CD4-positive, alpha-beta T cell treated with Interleukin-6 at 100 ng/mL for 8 hours (primary cell): ENCODE measurements at places on chromosomes 16 and 17.

DNA sequence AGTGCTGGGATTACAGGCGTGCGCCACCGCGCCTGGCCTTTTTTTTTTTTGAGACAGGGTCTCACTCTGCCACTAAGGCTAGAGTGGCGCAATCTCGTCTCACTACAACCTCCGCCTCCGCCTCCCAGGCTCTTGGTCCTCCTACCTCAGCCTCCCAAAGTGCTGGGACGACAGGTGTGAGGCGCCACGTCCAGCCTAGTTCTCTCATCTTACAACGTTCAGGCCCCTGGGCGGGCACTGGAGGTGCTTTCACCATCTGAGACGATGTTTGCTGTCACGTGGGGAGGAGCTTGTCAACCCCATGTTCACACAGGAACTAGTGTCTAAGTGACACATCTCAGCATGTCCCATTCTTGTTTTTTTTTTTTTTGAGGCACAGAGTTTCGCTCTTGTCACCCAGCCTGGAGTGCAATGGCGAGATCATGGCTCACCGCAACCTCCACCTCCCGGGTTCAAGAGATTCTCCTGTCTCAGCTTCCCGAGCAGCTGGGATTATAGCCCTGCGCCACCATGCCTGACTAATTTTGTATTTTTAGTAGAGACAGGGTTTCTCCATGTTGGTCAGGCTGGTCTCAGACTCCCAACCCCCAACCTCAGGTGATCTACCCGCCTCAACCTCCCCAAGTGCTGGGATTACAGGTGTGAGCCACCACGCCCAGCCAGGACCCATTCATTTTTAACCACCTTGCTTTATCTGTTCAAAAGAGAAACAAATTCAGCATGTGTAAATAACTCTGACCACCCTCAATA, 5.2 kb upstream of the FANCA start:
- no peak for DNase-seq

- DNase-seq: no peak
Measured at GRCh38 chr17:9755083-9755482, 36.3 kb downstream of the DHRS7C start.

DNA sequence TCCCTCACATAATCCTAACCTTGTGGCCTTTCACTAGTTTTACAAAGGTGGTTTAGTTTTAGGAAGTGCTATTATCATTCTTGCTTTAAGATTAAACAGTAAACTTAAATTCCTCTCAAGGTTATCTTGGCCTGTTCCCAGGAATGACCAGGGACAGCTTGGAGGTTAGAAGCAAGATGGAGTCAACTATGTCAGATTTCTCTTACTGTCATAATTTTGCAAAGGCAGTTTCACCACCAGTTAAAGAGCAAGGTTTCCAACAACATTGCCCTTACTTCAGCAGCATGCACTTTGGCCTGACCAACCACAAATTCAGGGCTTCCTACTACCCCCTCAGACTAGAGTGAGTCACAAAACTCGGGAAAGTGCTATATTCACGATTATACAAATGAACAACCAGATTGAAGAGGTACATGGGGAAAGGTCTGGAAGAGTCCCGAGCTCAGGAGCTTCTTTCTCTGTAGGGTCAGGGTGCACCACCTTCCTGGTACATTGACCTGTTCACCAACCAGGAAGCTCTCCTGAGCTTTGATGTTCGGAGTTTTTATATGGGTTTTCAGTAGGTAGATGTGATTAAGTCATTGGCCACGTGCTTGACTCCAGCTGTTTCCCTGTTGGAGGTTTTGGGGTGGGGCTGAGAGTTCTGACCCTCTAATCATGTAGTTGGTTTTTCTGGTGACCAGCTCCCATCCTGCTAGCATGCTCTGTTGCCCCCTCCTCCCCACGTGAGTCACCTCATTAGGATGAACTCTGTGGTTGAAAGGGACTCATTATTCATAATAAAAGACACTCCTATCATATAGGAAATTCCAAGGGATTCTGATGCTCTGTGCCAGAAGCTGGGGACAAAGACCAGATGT, 19.4 kb downstream of the RHOT1 start:
- no peak for DNase-seq

DNA sequence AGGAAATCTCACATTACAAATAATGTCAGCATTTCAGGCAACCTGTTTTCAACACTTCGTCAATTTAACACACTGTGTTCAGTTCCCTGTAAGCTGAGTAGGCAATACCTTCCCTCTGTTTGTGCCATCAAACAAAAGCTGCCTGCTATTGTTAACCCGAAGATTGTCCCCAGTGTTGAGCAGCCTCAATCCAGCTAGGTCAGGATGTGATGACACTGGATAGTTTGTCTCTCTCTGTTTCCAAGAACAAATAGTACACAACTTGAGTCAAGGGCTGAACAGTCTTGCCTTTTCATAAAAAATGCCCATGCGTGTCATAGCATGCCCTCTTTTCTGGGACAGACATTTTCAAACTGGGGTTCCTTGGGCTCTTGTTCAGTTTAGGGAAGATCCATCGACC, 36.4 kb downstream of the HSD17B2 start:
- no peak for DNase-seq

- no peak for DNase-seq
Measured at GRCh38 chr17:82944990-82945389, 105.2 kb upstream of the ZNF750 start.

DNA sequence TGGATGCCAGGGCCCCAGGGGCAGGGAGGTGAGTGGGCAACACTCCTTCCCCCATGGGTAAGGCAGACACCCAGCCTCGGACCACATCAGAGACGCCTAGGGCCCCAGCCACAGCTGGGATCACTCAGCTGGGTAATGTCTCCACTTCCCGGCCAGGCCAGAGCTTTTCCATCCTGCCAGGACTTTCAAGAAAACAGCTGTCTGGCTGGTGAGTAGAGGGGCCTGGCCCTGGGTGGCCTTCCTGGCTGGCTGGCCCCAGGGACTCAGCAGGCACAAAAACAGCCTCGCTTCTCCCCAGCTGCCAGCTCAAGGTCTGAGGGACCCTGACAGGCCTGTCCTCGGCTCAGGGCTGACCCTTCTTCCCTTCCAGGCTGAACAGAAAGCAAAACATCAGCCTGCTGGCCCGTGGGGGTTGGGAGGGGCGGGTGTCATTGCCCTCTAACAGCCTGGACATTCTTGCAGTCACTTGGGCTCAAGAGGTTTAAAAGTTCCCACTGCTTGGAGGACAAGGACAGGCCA, 45.3 kb upstream of the JPH3 start:
- no peak for DNase-seq

- no peak for DNase-seq
Measured at GRCh38 chr17:50594128-50594823, 33.8 kb downstream of the CACNA1G start.

DNA sequence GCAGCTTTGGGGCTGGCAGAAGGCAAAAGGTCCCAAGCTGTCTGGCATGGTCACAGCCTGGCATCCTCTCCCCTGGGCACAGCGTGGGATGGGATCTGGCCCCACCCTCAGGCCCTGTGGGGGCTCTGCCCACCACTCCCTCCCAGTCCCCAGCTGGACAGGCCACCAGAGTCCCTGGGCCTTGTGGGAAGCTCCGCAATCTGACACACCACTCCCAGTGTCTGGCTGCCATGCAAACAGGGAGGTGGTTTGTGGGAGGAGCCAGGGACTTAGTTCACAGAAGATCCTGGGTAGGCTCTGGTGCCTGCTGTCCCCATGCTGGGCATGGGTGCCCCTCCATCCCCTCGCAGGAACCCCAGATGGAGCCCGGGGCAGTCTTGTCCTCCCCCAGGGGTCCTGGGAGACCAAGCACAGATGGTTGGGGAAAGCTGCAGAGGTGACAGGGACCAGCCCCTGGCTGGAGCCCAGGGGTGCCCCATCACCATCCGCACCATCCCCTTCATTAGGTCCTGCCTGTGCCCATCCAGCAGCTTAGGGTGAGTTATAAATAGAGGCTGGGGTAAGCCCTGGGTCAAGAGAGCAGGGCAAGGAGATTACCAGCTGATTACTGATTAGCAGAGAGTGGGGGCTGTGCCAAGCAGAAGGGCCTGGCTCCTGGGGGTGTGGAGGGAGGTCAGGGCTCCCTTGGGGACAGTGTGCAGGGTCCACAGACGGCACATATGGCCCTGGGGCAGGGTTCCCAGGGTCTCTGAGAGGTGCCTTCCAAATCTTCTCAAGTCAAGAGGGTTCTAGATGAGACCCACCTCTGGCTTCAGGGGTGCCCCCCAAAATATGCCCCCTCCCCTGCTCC, 6.2 kb downstream of the FSCN2 start:
- no peak for DNase-seq

GRCh38 chr16:63188086-63188771, 1152.0 kb upstream of the CDH8 start:
- DNase-seq: no peak

GRCh38 chr16:76081967-76082366, 195.2 kb upstream of the CNTNAP4 start:
- no peak for DNase-seq

- DNase-seq: no peak
Measured at GRCh38 chr17:78174346-78174869, 6.0 kb downstream of the SYNGR2 start.

DNA sequence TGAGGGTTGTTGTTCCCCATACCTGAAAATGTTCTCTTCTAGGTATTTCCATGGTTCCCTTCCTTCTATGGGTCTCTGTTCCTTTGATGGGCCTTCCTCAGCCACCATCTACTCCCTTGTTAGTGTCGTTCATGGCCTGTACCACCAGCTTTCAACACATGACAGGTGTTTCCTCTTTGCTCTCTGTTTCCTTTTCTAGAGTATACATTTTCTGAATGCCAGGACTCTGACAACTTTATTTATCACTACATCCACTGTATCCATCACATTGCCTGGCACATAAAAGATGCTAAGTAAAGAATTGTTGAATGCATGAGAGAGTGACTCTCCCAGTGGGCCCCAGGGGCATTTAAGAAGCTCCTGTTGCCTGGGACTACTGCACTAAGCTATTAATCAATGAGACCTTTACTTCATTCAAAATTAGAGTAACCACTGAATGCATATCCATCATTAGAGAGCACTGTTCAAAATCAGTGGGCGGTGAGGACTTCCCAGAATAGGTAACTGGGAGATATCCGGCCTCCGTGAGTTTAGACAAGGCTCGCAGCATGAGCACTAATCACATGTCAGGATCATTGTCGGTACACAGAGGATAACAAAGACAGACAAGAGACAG, 255.0 kb downstream of the CBLN1 start:
- DNase-seq: no peak

- DNase-seq: no peak
Measured at GRCh38 chr16:27232061-27232900, 29.0 kb downstream of the KDM8 start.

- DNase-seq: no peak
Measured at GRCh38 chr17:51407576-51407975, 147.2 kb downstream of the UTP18 start.

DNA sequence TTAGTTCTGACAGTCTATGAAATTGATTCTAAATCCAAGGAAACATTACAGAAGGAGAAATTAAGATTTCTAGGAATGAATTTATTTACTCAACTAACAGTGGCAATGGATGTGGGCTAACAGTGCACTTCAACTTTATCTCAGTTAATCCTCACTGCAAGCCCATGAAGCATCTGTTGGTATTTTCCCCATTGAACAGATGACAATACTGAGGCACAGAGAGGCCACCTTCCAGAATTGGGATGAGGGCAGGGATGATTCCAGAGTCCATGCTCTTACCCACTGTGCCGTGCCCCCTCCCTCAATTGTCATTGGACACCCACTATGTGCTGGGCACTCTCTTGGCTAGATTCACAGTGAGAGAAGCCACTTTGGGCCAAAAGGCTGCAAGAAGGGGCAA, 89.0 kb downstream of the XYLT1 start:
- no peak for DNase-seq
